ENCODE measurements at places on chromosomes 3 and 15.
A peak's percentile ranks its signal among the peaks of the same experiment; 100 is the strongest.

DNA sequence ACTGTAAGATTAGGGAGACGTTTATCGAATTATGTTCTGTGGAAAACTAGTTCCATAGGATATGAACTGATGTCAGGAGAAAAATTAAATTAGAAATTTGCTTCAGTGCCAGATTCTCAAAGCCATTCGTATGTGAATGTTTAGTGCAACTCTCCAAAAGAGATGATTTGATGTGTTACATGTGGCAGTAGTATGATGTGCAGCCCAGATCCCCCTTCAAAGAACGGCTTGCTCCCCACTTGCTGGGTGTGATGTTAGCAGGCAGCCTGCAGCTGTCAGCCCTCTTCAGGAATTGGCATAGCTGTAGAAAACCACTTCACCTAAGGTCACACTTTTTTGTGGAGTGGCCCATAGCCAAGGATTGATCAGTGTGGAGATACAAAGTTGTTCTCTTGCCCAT lies 127.0 kb upstream of the CCDC54 start:
- no peak for DNase-seq

DNA sequence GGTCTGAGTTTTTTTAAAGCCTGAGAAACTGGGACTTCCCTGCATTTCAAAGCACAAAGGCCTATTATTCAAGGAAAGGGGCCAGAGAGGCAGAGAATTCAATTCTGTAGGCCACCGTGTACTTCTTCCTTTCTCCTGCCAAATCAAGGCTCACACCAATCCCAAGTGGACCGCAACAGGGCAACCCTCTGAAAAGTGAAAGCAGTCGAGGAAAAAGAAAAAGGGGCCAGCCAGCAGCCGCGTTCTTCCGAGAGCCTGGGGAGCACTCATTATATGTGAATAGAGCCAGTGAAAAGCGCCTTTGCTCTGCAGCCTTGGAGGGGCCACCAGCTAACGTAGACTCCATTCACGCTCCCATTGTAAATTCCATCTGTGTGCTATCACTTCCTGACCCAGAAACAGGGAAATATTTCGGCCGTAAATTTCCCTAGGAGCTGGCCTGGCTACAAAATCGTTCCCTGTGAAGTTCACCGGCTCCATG lies 45.9 kb upstream of the THUMPD3 start:
- no peak for DNase-seq

- DNase-seq, result no peak
These were observed 5.7 kb upstream of the MCTP2 start for GRCh38 chr15:94225616-94226015.

- DNase-seq, result no peak
These were observed 2.8 kb downstream of the SQOR start for GRCh38 chr15:45637552-45638033.

GRCh38 chr3:184561061-184561912 lies at the start of gene EPHB3:
Gene EPHB3, plus strand, starts transcription at chr3:184561785. Its CDS starts 451 bp downstream, at chr3:184562236.
- peak; percentile 71 for DNase-seq

GRCh38 chr15:58608129-58608590 lies 141.3 kb downstream of the ADAM10 start:
- no peak for DNase-seq

GRCh38 chr3:38163117-38163840 lies 2.1 kb upstream of the OXSR1 start:
- no peak for DNase-seq

DNA sequence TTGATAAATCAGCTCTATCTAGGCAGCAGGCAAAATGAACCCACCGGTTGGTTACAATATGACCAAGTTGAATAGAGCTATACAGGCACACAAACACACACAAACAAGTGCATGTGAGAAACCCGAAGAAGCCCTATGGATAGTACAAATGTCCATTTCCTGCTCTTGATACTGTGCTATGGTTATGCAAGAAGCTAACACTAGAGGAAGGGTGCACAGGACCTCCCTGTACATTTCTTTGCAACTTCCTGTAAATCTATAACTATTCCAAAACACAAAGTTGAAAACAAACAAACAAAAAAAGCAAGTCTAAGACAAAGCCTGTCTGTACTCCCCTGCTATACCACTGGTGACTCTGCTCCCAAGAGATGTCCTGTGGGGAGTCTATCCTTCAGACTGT lies 8.2 kb upstream of the FAM240A start:
- DNase-seq, result no peak

DNA sequence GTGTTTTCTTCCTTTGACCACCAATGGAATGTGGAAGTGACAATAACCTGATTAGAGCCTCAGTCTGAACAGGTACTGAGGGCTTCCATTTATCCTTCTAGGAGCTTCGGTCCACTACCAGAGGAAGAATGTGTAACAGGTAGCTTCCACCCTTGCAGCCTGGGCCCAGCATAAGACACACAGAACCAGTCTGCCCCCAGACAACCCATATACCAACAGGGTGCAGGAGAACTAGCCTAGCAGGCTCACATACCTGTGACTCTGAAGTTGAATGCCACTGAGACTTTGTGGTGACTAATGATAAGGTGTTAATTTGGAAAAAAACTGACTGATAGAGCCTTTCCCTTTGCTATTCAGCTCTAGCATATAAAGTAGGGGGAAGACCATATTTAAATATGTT lies 166.2 kb downstream of the NEK10 start:
- no peak for DNase-seq
